ENCODE measurements at places on chromosomes 6 and 20.
A peak's percentile ranks its signal among the peaks of the same experiment; 100 is the strongest.

GRCh38 chr6:101883505-101883904 lies 490.0 kb downstream of the GRIK2 start:
- DNase-seq = no peak

DNA sequence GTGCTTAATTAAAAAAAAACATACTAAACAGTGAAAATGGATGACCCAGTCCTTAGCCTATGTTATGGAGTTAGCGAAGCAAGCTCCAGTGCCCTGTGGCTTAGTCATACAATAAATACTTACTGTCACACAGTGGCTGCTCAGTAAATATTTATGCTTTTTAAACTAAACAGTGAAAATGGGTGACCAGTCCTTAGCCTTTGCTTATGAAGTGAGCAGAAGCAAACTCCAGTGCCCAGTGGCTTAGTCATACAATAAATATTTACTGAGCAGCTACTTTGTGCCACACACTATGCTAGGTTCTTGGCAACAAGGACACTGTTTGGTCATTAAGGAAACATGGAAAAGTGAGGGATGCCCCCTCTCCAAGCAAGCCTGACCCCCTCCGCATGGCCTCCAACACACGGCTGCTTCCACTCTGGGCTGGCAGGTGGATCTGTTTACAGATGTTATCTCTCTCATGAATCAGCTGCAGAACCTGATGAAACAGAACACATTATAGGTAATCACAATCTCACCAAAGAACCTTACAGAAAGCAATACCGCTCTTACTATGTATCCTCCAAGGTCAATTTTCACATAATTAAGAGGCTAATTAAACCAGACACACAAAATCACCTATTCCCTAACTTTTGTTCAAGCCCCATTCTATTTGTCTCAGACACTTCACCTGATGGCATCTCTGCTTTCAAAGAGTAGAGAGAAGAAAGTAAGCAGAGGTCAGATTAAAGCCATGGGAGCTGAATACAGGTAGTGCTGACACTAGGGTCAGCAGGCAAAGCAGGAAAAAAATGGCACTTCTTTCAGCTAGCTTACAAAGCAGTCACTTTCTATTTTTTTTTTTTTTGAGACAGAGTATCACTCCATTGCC lies 27.3 kb downstream of the CDK5RAP1 start:
- DNase-seq = no peak

GRCh38 chr6:109224994-109225393 lies 129.7 kb downstream of the CEP57L1 start:
- no peak for DNase-seq

- DNase-seq = peak; percentile 72
Measured at GRCh38 chr6:27687154-27688013, 214.5 kb upstream of the ZNF184 start.

DNA sequence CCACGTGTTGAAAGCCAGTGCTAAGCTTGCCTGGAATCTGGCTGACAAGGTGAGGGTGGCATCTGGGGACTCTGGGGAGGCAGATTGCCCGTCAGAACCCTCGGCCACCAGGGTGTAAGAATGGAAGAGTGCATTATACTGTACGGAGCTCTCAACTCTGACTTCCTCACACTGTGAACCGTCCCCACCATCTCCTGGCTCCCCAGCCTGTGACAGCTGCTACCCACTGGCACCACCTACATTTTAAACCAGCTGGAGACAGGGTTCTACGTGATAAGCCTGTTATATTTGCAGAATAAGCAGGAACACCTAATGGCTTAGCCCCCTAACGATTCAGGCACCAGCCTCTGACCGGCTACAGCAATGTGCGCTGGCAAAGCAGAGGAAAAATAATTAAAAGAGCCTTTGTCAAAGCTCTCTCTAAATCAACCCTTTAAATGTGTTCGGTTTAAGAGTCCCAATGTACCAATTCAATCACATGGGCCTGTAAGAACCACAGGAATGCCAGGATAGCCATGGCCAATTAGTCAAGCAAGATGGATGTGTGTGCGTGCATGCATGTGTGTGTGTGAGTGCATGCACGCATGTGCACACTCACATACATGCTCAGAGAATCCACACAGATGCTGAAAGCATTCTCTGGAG lies 89.1 kb upstream of the TAB2 start:
- DNase-seq = no peak

- DNase-seq = no peak
Measured at GRCh38 chr6:158086504-158087223, 81.4 kb downstream of the SERAC1 start.

GRCh38 chr20:25623225-25623735 lies 534 bp downstream of the NANP start:
- DNase-seq = peak; percentile 18

- no peak for DNase-seq
Measured at GRCh38 chr6:4802312-4802935, 26.2 kb downstream of the CDYL start.

GRCh38 chr20:17648791-17649730 lies 33.0 kb downstream of the RRBP1 start:
- no peak for DNase-seq

- DNase-seq = no peak
Measured at GRCh38 chr6:71239694-71240093, 48.9 kb upstream of the OGFRL1 start.

DNA sequence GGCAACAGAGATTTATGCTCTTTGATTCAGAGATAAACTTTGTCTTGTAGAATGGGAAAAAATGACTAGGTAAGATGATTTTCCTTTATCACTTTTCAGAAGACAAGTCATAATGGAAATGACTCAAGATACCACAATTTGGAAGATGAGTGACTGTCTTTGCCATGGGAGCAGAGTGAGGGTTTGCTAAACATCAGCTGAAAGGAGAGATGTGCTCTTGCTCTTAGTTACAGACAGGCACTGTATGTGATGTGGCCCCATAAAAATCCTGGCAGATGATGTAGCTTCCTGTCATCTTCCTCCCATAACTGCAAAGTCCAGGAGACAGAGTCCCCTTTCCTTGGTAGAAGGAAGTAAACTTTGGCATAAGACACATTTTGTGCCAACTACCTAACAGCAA lies 47.6 kb downstream of the BACH2 start:
- no peak for DNase-seq

DNA sequence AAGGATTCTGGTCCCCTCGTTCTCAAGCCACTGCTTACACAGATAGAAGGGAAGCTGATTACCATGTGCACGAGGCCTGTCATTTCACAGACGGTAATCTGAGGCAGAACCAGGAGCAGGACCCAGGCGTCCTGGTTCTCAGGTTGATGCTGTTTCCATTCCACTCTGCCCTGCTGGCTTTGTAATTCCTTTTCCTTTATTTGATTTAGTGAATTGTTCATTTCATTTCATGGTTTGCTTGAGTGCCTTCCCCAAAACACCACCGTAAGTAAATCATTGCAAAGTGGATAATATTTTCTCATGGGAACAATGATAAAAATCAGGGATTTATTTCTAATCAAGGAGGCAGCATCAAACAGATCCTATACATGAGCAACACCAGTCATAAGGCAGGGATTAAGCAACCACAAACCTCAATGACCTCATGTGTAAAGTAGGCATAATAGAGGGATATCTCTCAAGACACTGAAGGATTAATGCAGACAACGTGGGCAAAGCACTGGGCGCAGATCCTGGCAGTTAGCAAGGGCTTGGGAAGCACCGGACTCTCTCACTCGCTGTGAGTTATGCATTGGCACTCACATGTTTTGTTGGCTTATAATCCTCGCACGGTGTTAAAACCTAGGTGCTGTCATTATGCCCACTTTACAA lies 229.5 kb upstream of the FOXQ1 start:
- DNase-seq = no peak

GRCh38 chr20:14245368-14245970 lies 91.9 kb downstream of the FLRT3 start:
- DNase-seq = no peak

DNA sequence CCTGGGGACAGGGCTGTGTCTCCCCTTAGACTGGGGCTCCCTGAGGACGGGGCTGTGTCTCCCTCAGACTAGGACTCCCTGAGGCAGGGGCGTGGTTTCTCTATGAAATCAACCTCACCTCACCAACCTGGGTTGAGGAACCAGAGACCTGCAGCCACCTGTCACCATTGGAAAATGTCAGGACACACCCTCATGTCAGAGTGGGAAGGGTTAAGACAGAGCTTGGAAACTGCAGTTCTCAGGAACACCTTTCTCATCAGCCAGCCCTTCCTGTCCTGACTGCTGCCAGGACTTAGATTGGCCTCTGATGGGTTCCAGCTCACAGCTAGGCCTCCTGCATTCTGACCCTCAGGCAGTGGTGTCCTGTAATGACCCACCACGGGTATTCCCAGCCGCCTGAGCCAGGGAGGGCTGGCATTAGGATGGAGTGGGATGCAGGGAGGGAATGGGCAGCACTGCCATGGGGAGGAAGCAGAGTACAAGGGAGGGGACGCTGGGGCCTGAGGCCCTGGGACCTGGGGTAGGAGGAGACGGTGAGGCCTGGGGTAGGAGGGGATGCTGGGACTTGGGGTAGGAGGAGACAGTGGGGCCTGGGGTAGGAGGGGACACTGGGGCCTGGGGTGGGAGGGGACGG lies 76.3 kb downstream of the MRPL14 start:
- no peak for DNase-seq

GRCh38 chr20:64157878-64158277 lies 6.4 kb upstream of the MYT1 start:
- no peak for DNase-seq

- DNase-seq = peak; percentile 20
Measured at GRCh38 chr6:156953479-156954146, 176.4 kb downstream of the ARID1B start.

GRCh38 chr6:144162977-144163376 lies 12.7 kb downstream of the STX11 start:
- no peak for DNase-seq

DNA sequence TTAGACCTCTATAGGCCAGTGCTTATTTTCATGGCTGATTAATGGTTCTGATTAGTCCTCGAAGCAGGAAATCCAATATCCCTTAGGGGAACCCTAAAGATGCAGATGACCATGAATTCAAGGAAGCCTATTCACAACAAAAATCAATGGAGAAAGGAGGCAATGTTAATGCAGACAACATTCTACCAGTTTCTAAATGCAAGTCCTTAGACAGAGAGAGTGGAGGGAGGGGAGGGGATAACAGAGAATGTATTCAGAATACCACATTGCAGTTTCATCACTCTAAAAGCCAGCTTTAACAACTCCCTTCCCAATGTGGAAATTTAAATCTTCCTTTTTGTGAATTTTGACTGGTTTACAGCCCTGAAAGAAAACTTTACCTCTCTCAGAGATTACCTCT lies 87.1 kb upstream of the POU3F2 start:
- DNase-seq = no peak

DNA sequence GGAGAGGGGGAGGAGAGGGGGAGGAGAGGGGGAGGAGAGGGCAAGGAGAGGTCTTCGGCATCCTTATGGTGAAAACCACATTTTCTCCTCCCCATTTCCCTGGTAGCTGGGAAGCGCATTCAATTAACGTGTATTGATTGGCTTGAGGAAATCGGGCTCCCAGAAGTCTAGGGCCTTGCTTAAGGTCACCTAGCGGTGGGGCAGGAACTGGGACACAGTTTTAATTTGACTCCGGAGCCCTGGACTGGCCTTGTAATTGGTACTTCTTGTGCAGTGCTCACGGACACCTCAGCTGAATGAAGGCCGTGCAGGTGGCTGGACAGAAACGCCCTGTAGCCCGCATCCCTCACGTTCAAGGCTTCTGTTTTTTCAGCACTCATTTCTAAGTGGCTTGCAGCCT lies 42.8 kb downstream of the CTCFL start:
- no peak for DNase-seq

GRCh38 chr6:117072781-117073180 lies 192.6 kb upstream of the VGLL2 start:
- DNase-seq = no peak

- DNase-seq = no peak
Measured at GRCh38 chr6:145569140-145569539, 166.2 kb downstream of the EPM2A start.

GRCh38 chr6:47376930-47377329 lies 67.2 kb upstream of the TNFRSF21 start:
- DNase-seq = no peak

DNA sequence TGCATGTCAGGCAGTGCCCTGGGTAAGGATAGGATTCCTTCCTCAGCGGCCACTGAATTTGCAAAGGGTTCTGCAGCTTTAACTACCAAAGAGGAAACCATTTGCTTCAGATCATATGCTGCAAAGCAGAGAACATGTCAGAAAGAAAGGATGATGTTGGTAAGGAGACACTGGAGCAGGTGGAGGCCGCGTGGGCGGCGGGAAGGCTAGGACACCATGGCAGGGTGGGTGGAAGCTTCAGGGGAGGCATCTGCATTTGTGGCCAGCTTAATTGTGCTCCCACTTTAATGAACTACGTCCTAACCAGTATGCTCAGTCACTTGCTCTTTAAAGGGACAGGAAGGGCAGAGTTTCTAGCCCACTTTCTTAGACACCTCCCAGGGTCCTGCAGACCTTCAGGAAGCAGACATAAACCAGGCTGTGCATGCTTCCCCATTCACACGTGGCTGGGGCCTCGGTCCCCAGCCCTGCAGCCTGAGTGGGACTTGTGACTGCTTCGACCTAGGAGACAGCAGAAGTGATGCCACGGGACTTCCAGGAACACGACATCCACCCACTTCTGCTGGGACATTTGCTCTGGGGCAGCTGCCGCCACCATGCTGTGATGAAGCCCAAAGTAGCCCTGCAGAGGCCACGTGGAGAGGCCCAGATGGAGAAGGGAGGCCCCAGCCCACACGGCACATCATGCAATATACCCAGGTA lies 76.1 kb downstream of the GINS1 start:
- no peak for DNase-seq

DNA sequence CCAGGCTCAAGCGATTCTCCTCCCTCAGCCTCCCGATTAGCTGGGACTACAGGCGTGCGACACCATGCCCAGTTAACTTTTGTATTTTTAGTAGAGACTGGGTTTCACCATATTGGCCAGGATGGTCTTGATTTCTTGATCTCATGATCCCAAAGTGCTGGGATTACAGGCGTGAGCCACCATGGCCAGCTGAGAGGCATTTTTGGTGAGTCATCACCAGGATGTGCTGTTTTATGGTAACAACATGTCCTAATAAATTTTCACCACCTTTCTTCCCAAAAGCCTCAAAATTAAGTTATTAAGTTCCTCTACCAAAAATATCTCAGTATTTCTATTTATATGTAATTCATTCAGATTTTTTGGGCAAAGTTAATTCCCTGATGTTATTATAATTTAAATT lies 53.5 kb downstream of the COL21A1 start:
- no peak for DNase-seq

GRCh38 chr20:45044084-45044573 lies 56.8 kb downstream of the KCNS1 start:
- DNase-seq = no peak

Measured in nucleus accumbens (tissue), 56 donors.